ENCODE measurements at places on chromosomes 1 and 21.

DNA sequence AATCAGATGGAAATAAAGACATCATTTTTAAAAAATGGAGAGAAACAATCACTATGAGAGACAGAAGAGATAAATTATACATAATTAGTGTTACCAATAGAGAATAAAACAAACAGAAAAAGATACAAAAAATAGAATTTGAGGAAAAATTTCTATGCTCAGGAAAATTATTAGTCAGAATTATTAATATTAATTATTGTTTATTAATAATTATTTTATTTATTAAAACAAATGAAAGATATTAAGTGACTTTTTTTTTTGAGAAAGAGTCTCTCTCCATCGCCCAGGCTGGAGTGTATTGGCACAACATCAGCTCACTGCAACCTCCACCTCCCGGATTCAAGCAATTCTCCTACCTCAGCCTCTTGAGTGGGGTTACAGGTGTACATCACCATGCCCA is 299.8 kb upstream of the NR5A2 start:
- DNase-seq: no peak

GRCh38 chr1:150194381-150195031 is 41.4 kb downstream of the ANP32E start:
- no peak for DNase-seq

GRCh38 chr1:6233376-6233775 is 2.4 kb downstream of the ICMT start:
- DNase-seq: no peak

GRCh38 chr1:74436078-74436477 is 76.3 kb downstream of the LRRC53 start:
- no peak for DNase-seq

DNA sequence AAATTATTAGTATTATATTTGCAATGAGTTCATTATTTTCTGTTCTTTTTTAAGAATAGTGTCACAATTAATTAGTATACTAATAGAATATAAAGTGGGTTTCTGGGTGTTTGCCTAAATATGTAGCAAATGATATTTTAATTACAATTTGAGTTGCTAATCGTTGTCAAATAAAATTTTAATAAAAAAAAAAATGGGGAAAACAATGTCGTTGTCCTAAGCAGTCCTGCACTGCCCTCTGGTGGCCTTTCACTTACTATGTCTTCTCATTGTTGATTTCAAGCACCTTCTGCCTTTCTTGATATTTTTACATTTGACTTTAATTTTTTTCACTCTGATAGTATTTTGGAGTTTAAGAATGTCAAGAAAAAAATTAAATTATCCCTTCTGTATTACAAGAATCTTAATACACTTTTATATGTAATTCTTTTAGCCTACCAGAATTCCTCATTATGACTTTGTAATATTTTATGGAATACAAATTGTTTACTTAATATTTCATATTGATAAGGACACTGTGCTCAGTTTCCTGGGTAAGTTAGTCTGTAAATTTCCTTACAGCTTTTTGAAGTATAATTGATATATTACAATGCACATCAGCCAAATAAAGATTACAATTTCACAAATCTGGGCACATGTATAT is 104.5 kb upstream of the FMN2 start:
- DNase-seq: peak; percentile 16

GRCh38 chr1:93715529-93716126 is 34.0 kb upstream of the BCAR3 start:
- DNase-seq: no peak

DNA sequence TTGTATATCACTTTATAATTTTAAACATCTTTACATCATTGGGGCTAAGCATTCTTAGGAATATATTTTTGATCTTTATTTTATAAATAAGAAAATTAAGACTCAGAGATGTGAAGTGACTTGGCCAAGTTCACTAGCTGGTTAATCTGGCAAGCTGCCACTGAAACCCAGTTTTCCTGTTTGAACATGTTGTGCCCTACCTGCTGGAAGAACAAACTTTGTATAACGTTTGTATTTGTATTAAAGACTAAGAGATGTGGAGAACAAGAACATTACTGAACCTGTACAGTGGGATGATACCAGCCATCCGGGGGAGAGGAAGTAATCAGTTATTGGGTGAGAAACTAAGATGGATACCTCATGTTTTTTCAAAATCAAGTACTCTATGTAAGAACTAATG is 77.2 kb upstream of the SIPA1L2 start:
- DNase-seq: no peak

DNA sequence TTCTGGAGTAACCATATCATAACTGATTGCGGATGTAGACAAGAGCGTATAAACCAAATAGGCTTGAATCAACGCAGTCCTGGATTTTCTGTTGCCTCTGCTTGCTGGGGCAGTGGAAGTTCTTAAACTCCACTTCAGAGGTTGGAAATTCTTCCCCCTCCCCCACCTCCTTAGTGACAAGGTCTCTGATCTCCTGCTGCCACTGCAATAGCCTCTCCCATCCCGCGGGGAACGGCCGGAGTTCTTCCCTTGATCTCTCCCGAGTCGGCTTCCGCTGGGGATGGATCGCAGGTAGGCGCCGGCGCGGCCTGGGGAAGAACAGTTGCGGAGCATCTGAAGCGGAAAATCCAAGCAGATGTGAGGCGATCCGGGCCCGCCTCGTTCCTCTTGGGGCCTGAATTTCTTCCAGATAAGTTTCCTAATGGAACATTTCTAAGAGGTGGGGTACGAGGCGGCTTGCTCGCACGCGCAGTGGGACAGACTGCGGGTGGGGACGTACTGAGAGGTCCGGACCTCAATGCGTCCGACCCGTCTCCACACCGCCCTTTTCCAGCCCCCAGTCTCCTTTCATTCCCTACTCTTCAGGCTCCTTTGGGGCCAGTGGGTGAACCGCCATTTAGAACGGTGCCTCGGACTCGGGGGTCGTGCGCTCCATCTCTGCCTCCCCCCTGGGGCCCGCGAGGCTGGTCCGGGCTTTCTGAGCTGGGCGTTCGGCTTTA is 3.1 kb upstream of the SIM2 start:
- no peak for DNase-seq

DNA sequence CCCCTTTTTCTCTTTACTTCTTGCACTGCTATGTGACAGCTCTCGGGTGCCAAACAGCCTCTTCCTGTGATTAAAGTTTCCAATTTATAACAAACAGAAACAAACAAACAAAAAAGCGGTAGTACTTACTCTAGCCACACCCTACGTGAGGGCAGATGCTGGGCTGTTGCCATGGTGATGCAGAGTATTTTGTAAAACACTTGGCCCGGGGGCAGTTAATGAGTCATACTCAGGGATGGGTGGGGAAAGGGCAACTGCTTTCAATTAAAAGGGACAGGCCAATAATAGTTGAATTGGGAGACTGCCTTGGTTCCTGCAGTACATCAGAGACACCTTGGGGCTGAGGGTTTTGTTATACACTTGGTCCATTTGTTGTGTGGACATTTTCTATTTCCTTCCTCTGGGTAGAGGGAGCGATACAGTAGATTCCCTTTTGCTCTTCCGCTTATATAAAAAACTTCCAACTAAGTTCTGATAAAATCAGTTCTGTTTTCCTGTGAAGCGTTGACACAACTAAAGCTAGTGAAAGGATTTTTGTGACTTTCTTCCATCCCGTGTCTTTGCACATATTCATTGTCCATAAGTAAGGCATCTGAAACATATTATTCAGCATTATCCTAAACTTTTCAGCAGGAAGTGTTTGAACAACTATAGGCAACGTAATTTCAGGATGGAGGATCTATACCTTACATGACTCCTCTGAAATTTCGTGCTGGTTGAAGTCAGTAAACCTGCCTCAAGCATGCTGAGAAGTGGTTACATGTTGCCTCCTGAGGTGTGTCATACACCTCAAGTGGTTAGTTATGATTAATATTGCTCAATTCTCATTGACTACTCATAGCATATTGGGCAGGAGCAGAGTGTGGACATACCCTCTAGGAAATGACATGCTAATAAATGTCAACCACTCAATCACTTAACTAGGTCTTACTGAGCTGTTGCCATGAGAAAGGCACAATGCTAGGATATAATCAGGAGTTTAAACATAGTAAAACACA is 36.7 kb upstream of the THEM4 start:
- no peak for DNase-seq

DNA sequence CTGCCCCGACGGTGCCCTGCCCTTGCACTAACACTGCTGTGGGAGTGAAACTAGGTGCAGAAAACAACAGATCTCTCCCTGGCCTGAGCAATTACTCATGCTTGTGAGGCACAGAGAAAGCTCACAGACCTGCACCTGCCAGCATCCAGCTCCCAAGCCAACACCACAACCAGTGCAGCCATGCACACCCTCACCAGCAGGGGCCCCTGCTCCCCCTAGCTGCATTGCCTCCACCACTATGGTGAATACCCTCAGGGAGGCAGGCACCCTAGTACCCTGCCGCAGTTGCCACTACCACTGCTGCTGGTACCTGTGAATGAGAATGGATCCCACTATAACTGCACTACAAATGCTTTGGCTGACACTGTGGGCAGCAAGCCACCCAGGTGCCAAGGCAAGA is 7.1 kb upstream of the DIRAS3 start:
- DNase-seq: no peak

DNA sequence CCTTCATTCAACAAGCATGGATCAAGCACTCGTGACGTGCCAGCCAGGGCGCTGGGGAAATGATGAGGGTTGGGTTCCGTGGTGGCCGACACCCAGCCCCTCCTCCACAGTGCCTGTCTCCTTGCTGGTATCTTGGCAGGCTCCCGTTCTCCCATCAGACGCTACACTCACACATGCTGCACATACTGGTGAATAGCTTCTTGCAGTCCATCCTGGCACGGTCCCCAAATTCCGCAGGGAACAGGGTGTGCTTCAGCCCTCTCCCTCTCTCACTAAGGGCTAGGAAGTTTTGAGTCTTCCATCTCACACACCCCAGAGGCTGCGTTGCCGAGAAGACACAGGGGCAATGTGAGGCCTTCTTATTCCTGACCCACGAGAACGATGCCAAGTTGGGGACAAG is 10.1 kb upstream of the MEF2D start:
- no peak for DNase-seq

DNA sequence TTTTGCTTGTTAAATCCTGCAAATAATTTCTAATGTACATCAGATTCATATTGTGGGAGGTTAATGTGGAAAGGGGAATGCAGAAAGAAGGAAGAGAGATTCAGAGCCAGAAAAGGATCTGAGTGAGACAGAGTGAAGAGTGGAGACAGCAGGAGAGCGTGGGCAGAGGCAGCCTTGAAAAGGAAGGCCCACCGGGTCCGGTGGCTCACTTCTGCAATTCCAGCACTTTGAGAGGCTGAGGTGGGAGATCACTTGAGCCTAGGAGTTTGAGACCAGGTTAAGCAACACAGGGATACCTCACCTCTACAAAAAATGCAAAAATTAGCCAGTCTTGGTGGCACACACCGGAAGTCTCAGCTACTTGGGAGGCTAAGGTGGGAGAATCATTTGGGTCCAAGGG is 222.0 kb upstream of the RAB4A start:
- no peak for DNase-seq

DNA sequence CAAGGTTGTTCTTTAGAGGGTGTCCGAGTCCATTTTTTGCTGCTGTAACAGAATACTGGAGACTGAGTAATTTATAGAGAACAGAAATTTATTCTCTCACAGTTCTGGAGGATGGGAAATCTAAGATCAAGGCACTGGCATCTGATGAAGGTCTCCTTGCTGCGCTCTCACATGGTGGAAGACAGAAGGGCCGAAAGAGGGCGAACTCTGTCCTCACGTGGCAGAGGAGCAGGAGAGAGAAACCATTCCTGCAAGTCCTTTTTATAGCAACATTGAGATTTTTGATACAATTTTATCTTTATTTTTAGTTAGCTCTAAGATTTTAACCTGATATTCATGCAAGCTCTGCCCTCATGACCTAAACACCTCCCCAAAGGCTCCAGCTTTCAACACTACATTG is 48.3 kb downstream of the ATG4C start:
- peak; percentile 74 for DNase-seq

DNA sequence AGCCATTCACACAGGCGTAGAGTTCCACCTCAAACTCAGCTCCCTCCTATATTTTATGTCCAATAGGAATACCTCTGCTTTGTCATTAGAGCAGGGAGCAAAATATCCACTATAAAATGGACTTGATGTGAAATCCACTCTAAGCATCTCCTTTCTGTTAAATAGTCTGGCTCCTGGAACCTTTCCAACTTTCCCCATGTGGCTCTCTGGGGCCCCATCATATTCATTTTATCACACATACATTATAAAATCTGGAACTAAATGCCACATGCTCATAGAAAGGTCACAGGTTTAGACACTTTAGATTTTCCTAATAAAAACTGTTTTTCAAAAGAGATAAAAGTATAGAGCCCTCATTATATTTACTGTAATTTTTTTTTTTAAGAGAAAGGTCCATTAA is 82.1 kb downstream of the PTPN14 start:
- DNase-seq: no peak

GRCh38 chr1:32741413-32742198 is 39.0 kb upstream of the SYNC start:
- DNase-seq: no peak

DNA sequence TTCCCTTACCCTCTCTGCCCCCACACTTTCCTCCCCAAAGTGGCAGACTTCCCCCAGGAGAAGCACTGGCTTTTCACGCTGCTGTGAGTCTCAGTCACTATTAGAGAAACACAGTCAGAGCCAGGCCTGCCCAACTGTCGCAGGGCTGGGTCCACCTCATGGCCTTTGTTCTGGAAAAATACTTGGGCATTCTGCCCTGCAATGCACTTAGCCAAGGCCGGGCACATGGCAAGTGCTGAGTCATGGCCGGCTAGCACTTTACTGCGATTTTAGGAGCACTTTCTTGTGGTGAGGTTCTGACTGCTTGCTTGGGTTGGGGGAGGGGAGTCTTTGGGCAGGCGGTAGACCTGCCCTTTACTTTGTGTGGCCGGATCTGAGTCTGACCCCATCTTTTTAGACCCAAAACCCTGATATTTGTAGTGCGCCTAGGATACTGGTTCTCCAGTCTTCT is 7.7 kb downstream of the EPHX1 start:
- peak; percentile 91 for DNase-seq

- no peak for DNase-seq
Observed at GRCh38 chr1:42178249-42178648, 13.7 kb upstream of the GUCA2A start.

DNA sequence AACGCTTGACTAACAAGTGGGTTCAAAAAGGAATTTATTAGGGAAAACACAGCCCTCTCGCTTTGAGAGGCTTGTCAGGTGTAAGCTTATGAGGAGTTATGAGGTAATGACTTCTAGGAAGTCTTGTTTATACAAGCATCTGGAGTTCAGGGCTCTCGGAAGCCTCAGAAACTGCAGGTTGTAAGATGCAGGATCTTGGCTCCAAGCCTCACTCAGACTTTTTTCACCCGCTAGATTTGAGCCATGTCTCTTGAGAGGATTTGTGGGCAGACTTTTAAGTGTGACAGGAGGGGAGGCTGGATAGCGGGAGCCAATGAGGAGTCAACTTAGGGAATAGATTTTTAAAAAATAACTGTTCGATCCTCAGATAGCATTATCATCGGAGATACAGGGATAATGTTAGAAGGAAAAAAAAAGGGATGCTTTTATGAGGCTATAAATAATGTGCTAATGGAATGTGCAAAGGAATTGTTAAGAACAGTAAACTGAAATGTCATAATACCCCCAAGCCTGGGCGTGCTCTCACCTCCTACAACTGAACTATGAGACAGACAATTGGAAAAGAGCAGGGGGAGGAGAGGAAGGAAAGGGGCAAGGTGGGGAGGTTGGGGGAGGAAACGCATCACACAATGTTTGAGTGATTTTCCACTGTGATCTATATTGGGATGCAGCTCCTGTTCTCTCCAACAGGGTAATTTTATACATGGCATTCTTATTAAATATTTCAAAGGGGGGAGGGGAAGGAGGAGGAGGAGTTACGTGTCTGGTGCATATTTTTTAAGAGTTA is 107.4 kb upstream of the ESRRG start:
- DNase-seq: no peak

All from globus pallidus (tissue), 1 donor.